Right ventricle myocardium superior (tissue), 1 donor: ENCODE measurements at places on chromosomes 4 and X. TPM values are rescaled to one million over a fixed set of nuclear protein-coding genes. Genes with fewer than 3 reads are reported as not detected.
A peak's percentile ranks its signal among the peaks of the same experiment; 100 is the strongest.

XAGE1B gene
- total RNA-seq = not detected

WAS gene
- total RNA-seq = 4.0 TPM

ARR3 gene
- total RNA-seq = not detected

ASB5 gene
- total RNA-seq = 2.8 TPM

GRCh38 chrX:13923289-13923688, 106.4 kb upstream of the GPM6B start:
- no peak for DNase-seq

DNA sequence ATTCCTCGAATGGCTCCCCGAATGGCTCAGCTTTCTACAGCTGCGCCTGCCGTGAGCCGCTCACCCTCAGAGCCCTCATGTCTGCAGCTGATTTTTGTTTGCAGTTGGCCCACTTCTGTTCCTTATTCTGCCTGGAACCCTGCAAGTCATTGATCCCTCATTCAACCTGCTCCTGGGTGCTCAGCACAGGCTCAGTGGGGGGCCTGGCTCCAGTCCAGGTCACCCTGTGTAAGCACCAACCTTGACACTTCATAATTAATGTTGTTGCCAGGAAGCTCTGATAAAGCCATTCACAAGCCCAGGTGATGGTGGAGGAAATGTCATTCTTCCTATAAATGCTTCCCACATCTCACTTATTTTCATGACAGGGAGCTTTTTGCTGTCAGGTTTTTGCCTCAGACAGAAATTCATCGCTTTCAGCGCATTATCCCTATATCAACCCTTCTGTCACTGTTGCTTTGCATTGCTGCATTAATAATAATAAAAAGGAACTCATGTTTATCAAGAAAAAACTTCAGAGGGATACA, 85.7 kb downstream of the F11 start:
- DNase-seq = no peak

- no peak for DNase-seq
Measured at GRCh38 chr4:88017516-88018297, 10.3 kb downstream of the PKD2 start.

GRCh38 chr4:142705820-142706219, 140.3 kb downstream of the INPP4B start:
- no peak for DNase-seq

- no peak for DNase-seq
Measured at GRCh38 chrX:103781062-103781402, 4.4 kb downstream of the PLP1 start.

GRCh38 chrX:47927212-47927611, 76.6 kb downstream of the ZNF182 start:
- no peak for DNase-seq

GRCh38 chr4:70306076-70306475, 28.7 kb upstream of the CABS1 start:
- no peak for DNase-seq

- no peak for DNase-seq
Measured at GRCh38 chrX:37847733-37848197, 394 bp upstream of the DYNLT3 start.

GRCh38 chrX:43556207-43556606, 99.9 kb upstream of the MAOA start:
- DNase-seq = peak; percentile 27

GRCh38 chr4:141349236-141349635, 128.5 kb downstream of the ZNF330 start:
- no peak for DNase-seq

DNA sequence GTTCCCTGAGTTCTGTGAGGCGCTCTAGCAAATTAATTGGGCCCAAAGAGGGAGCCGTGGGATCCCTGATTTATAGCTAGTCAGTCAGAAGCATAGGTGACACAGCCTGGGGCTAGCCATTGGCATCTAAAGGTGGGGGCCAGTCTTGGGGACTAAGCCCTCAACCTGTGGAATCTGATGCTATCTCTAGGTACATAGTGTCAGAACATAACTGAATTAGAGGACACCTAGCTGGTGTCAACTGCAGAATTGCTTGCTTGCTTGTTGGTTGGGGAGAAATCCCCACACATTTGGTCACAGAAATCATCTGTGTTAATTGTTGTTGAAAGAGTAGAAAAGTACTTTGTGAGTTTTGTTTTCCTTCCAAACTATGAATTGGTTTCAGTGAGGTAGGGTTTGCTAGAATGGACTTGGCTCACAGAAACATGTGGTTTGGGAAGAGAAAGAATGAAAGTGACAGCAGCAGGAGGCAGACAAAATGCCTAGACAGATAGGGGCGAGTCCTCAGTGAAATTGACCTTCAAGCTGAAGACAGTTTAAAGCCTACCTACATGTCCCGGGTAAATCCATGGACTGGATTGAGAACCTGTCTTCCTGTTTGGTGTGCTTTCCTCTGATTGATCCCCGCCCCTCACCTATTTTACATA, 12.8 kb upstream of the GPR82 start:
- no peak for DNase-seq
